ENCODE measurements at places on chromosomes 12 and 14. TPM values are rescaled to one million over a fixed set of nuclear protein-coding genes. Genes with fewer than 3 reads are reported as not detected.

SALL2 gene
- 0.94 TPM for total RNA-seq

POTEM gene
- total RNA-seq, result not detected

OTX2 gene
- not detected for total RNA-seq

GYS2 gene
- total RNA-seq, result not detected

IRF2BPL gene
- 36.1 TPM for total RNA-seq

GPR68 gene
- 1.7 TPM for total RNA-seq

TAS2R7 gene
- total RNA-seq, result not detected

TMEM179 gene
- not detected for total RNA-seq

KIF21A gene
- 9.6 TPM for total RNA-seq

MAP3K9 gene
- 7.5 TPM for total RNA-seq

PALS1 gene
- 14.4 TPM for total RNA-seq

SDS gene
- 0.52 TPM for total RNA-seq

C12orf54 gene
- total RNA-seq, result not detected

DAO gene
- total RNA-seq, result not detected

CCNT1 gene
- 120 TPM for total RNA-seq

RNASE1 gene
- not detected for total RNA-seq

SDSL gene
- 2.6 TPM for total RNA-seq

TMEM52B gene
- total RNA-seq, result 1.4 TPM

GALNT16 gene
- total RNA-seq, result not detected

KRT77 gene
- not detected for total RNA-seq

PRKAG1 gene
- 29.8 TPM for total RNA-seq

NRIP2 gene
- total RNA-seq, result not detected

TSPAN8 gene
- total RNA-seq, result not detected

LRRC43 gene
- 0.52 TPM for total RNA-seq

NOS1 gene
- not detected for total RNA-seq

KRT75 gene
- not detected for total RNA-seq

PRR4 gene
- 0.52 TPM for total RNA-seq

ARID2 gene
- total RNA-seq, result 72.6 TPM

RD3L gene
- total RNA-seq, result 0.21 TPM

RPL10L gene
- total RNA-seq, result not detected
